ENCODE measurements at places on chromosomes 16 and 17. TPM values are rescaled to one million over a fixed set of nuclear protein-coding genes. Genes with fewer than 3 reads are reported as not detected.

- DNase-seq, result no peak
Observed at GRCh38 chr16:74271872-74272271, 24.7 kb upstream of the PSMD7 start.

Gene MYL4
- total RNA-seq, result not detected

- no peak for DNase-seq
Observed at GRCh38 chr17:4584917-4585637, 748 bp downstream of the SMTNL2 start.

DNA sequence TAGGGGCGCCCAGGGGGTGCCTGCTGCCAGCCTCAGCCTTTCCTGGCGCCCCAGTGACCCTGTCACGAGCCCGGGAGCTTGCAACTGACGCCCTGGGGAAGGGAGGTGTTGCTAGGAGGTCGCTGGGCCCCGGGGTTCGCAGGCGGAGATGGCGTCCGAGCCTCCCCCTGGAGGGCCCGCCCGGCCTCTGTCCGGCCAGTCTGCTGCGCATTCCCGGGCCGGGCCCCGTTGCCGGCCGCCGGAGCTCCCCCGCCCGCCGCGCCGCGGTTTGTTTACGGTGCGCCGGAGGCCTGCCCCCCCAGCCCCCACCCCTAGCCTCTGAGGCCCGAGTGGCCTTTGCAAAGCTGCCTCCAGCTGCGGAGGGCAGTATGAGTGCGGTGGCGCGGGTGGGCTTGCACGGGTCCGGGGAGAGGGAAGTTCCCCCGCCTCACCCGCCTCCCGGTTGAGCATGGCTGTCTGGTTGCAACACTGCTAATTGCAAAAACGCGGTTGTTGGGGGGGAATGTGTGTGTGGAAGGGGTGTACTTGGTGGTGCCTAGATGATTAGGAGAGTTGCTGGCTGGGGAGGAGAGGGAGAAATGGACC lies 514 bp downstream of the THRA start:
- DNase-seq, result no peak

GRCh38 chr16:53057658-53058057 lies 2.9 kb downstream of the CHD9 start:
- no peak for DNase-seq

Gene DCXR
- 198 TPM for total RNA-seq

DNA sequence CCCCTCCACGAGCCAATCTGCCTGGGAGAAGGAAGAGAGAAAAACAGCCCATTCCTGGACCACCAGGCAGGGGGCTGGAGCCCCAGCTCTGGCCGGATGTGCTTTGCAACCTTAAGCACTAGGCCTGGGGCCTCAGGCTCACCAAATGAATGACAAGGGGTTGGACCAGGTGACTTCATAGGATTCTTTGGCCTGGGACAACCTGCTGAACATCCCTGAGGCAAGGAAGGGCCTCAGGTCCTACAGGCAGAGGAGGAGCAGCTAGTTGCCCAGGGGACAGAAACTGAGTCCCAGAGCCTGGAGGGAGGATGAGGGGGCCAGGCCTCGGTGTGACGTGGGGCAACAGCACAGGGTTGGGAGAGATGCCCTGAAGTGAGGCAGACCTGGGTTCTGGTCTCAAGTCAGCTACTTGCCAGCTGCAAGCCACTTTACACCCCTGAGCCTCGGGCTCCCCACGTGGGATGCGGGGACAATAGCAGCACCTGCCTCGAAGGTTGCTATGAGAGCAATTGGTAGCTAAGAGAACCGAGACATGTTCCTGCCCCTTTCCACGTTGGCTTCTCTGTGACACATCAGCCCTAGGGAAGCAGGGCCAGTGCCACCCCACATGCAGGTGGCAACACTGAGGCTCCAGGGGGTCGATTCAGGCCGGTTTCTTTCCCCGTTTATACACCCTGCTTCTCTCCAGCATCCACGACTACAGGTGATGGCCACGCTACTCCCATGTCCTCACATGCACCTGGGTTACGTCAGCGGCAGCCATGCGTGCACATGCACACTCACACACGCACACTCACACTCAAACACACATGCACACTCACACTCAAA lies 42.6 kb downstream of the CFAP20 start:
- DNase-seq, result no peak

- no peak for DNase-seq
Observed at GRCh38 chr16:62872339-62872738, 836.1 kb upstream of the CDH8 start.

DNA sequence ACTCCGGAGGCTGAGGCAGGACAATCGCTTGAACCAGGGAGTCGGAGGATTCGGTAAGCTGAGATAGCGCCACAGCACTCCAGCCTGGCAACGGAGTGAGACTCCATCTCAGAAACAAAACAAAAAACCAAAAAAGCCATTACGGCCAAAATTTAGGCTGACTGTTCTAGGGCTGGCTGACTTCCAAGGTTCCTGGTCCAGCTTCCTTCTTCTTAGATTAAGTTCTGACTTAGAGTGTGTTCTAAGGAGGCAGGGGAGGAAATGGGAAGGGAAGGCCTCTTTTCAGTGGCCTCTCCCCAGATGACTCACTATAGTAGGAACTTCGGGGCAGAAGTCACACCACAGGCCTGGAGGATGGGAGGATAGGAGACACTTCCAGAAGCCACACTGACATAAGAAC lies 27.7 kb upstream of the CLEC18B start:
- no peak for DNase-seq

GRCh38 chr16:14307527-14308367 lies 236.6 kb downstream of the MRTFB start:
- no peak for DNase-seq

Gene RTN4RL1
- total RNA-seq, result 0.47 TPM

- no peak for DNase-seq
Observed at GRCh38 chr17:56824503-56824902, 9.2 kb downstream of the C17orf67 start.

DNA sequence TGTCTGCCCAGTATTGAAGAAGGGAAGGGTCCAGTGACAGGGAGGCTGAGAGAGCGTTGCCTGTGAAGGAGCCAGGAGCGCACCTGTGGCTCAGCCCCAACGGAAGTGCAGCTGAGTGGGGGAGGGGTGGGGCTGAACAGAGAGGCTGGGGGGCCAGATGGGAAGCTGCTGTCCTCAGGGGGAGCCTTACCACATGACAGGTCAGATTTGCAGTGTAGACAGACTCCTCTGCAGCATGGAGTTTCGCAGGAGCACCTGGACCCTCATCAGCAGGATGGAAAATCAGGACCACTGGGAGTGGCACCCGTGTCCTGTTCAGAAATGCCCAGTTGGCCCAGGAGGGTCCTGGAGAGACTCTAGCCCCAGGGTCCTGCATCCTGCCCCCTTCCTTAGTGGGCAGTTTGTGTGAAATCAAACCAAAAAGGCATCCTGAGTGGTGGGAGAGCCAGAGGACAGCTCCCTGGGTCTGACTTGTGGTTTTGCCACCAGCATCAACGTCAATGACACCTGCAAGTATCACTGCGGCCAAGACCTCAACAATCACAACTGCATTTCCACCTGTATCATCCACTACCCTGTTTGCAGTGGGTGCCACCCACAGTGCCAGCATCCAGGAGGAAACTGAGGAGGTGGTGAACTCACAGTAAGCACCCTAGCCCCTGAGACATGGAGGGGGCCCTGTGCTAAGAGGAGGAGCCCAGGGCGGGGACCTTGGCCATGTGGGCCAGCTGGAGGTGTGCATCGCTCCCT lies 7.8 kb downstream of the CD300A start:
- DNase-seq, result no peak

- DNase-seq, result no peak
Observed at GRCh38 chr17:64164596-64165285, 34.8 kb upstream of the ERN1 start.

DNA sequence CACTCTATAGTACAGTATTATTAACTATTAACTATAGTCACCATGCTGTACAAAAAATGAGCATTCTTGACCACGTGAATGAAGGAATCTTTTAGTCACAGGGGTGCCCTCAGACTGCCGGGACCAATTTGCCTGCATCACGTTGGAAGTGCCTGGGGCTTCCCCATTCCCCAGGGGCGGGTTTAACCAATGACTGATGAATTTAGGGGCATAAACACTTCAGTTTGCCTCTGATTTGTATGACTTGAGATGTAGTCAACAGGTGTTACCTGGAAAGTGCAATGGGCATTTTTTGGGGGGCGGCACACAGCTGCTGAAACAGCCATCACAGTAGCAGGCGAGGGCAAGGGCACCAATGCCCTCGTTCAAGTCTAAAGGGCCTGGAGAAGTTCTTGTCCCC lies 8.7 kb upstream of the PYY start:
- no peak for DNase-seq

Gene NAGS
- total RNA-seq, result 0.93 TPM

DNA sequence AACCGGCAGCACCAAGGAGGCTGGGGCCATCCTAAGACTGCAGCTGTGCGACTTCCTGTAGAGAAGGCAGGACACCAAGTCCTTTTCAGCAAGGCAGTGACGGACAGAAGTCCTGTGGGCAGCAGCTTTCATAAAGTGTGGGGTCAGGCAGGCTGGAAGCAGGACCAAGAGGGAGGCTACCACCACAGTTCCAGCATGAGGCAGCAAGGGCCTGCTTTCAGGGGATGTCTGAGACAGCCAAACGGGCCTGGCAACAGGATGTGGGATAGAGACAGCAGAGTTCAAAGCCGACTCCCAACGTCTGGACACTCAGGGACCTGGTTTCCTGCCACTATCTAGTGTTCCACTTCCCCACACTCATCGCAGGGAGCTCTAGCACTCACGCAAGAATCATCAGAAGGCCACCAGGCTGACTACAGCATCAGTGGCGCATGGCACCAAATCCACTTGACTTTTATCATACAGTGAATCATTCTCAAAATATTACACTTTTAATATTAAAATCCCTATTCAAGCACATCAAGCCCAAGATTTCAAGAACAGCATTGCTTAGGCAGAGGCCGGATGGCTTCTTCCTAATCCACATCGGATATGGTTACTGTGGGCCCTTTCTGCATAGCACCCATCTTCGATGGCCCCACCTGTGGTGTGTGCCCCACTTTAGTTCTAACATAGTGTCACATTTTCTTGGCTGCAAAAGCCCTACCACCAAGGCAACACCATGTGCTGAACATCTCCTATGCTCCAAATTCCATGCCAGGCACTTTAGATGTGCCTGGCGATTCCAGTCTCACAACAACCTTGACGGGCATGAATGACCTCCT lies 5.2 kb downstream of the USP7 start:
- DNase-seq, result no peak

Gene MGAT5B
- total RNA-seq, result 14.3 TPM

GRCh38 chr17:62919388-62919787 lies 46.6 kb upstream of the TANC2 start:
- DNase-seq, result no peak

GRCh38 chr16:66326991-66327513 lies 39.4 kb upstream of the CDH5 start:
- no peak for DNase-seq

- no peak for DNase-seq
Observed at GRCh38 chr17:67121316-67121891, 77.0 kb downstream of the CACNG1 start.

DNA sequence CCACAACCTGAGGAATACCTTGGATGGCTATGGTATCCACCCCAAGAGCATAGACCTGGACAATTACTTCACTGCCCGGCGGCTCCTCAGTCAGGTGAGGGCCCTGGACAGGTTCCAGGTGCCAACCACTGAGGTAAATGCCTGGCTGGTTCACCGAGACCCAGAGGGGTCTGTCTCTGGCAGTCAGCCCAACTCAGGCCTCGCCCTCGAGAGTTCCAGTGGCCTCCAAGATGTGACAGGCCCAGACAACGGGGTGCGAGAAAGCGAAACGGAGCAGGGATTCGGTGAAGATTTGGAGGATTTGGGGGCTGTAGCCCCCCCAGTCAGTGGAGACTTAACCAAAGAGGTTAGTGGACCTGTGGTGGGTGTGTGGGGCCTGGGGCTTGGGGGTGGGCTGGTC lies 3.1 kb downstream of the NFE2L1 start:
- DNase-seq, result no peak

Gene CASKIN1
- total RNA-seq, result 18.9 TPM

- DNase-seq, result no peak
Observed at GRCh38 chr17:77690271-77691161, 268.0 kb upstream of the TNRC6C start.

DNA sequence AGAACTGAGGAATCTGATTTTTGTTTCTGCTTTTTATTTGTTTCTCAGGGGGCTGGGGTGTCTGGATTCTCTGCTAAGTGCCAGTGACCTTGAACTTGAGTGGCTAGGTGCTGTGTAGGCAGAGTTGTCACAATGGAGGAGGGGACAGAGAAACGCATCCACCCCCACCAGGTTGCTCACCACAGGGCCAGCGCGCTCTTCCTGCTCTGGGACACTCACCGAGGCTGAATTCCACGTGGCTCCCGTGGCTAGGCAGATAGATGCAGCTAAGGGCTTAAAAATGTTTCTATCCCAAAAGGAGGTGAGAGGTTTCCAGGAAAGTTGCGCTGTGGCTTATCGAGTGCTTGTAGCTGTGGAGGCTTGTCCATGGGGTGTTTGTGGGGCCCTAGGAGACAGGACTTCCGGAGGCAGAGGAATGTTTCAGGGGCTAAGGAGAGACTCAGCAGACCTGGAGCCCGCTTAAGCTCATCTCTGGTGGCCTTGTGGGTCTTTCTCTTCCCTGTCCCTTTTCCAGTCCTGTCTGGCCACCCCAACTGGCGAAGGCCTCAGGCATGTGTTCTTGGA lies 36.8 kb downstream of the ADCY7 start:
- DNase-seq, result no peak

Gene CEP295NL
- 1.2 TPM for total RNA-seq

DNA sequence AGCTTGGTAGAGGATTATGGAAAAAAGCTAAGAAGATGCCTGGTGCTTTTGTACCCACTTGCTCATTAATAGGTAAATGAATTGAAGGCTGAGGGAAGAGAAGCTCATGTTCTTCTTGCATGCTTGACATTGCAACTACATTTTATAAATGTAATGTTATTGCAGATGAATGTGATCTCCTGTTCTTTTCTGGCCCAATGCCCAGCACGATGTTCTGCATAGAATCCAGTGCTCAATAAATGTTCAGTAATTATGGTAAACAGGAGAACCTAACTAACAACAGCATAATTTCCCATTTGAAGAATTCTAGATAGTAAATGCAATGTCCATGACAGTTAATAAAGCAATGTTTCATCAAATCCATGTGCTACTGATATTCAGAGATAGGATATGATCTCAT lies 638.2 kb upstream of the SOX9 start:
- DNase-seq, result no peak

DNA sequence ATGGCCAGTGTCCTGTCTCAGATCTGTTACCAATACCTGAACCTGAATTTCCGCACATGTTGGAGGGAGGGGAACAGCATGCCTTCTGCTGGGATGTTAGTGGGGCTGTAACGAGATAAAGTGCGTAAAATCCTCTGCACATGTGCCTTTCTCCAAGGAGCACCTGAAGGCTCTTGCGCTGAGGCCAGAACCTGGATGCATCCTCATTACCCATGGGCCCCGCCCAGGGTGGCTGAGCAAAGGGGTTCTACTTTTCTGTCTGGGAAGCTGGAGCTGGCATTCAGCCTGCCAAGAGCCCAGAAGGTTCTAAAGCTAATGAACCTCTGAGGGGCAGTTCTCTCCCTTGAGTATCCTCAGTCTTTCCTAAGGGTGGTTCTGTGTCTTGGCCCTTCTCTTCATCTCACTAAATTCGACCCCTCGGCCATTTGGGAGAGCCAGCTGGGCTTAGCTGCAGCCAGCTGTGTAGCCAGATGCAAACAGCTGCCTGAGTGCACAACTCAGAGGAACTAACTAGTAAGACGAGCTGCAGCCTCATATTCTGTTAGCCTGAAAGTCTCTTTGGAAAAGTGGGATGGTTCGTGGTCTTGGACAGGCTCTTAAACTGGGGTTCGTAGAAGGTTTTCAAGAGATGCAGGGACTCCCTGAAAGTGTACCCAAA lies 2.5 kb downstream of the ITGA3 start:
- DNase-seq, result no peak

Gene P3H4
- 42.3 TPM for total RNA-seq

Gene GAS7
- 84.8 TPM for total RNA-seq

Gene HSD17B1
- 1.2 TPM for total RNA-seq

- DNase-seq, result peak; percentile 50
Observed at GRCh38 chr17:1312261-1312870, 32.9 kb downstream of the TRARG1 start.

All from neural crest cell (in vitro differentiated cells).